ENCODE measurements at places on chromosomes 5 and 9.

GRCh38 chr5:113807427-113807991 lies 294.0 kb downstream of the YTHDC2 start:
- DNase-seq, result no peak

- no peak for DNase-seq
Measured at GRCh38 chr9:135487281-135488012, 7.9 kb downstream of the PPP1R26 start.

- no peak for DNase-seq
Measured at GRCh38 chr5:138870611-138871010, 4.5 kb downstream of the LRRTM2 start.

DNA sequence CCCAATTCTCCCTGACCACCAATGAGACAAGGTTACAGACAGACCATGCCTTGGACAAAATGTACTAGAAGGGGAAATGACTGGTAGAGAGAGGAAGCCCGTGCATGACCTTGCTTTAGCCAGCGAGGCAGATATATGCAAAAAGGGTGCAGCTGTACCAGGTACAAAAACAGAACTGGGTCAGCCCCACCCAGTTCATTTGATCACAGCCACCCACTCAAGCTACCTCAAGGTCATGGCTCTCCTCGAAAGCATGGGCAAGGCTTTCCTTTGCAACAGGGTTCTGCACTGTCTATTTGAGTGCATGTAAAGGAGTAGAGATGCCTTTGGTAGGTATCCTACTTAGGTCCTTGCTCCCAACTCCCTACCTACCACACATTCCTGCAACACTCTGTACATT lies 33.3 kb downstream of the TLE1 start:
- peak; percentile 15 for DNase-seq

DNA sequence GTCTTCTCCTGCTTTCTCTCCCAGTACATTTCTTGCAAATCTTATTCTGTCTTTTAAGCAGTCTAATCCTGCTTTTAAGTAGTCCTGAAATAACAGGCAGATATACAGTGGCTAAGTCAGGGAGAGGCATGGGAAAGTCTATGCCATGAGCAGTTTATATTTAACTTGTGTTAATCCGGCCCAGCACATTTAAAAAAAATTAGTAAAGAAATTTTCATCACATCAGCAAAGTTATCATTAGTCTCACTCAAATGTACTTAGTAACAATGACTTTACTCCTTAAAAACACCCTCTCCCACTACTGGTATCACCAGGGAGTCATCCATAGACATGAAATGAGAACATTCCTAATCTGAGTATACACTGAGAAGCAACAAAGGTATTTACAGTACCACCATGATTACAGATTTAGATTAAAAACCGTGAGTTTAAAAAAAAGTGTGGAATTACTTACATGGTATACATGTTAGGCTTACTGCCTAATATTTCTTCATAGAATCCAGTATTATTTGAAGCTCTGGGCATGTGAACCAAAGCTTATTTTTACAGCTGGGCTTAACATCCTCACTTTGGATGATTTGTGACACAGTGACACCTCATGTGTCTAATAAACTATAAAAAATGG lies 75.9 kb upstream of the DAB2 start:
- no peak for DNase-seq

DNA sequence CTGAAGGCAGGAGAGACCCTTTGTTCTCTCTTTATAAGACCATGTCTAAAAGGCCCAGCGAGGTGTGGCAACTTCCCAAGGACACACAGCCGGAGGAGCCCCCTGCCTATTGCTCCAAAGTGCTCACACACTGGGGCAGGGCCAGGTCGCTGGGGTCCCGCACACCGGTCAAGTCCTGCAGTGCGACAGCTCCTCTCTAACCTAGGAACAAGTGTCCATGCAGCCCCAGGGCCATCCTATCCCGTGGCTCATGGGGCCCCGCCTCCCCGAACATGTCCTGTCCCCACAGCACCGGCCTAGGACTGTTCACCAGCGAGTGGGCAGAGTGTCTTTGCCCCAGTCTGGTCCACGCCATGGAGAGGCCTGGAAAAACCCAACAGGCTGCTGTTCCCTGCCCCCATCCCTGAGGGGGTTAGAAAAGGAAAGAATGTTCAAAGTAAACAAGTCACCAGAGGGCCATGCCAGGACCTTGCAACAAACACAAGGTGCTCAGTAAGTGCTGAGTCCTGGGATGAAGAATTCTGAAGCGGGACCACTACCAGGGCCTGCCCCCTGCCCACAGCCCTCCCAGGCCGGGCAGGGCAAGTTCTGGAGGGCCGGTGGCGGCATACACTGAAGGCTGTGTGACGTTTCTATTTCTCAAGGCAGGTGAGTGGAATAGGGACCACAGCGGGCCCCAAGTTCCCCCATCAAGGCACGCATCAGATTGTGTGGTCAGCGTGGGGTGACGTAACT lies 938 bp downstream of the NINJ1 start:
- DNase-seq, result peak; percentile 86

DNA sequence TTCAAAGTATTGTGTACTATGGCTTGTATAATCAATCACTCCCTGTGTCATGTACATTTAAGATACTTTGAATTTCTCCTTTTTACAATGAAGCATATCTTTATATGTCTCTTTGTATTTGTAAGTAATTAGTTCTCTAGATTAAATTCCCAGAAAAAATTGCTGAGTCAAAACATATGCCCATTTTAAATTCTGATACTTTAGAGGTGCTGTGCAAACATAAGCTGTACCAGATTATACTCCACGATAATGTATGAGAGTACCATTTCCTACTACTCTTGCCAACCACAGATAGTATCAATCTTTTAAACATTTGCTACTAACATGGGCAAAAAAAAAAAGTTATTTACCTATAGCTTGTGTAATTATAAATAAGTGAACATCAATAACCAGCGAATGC lies 18.3 kb downstream of the DCAF10 start:
- no peak for DNase-seq

All from activated CD8-positive, alpha-beta T cell treated with anti-CD3 and anti-CD28 coated beads for 36 hours (primary cell).